ENCODE measurements at places on chromosomes 7 and 10.

DNA sequence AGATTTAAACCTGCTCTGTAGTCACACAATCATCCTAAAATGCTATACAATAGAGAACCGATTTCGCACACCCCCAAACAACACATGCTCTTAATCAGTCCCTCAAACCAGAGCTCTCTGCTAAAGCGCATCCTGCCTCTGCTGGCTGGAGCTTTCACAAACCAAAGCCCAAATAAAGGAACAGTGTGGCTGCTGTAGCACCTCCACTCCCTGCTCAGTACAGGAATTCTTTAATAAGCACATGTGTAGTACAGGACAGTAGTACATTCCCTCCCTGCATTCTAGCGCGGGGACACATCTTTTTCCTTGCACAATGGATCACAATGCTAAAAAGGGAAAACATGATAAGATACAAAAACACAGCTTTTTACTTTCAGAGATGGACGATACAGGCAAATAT is 684.6 kb downstream of the MAGI2 start:
- no peak for DNase-seq

GRCh38 chr10:42867571-42867970 is 85.0 kb downstream of the BMS1 start:
- DNase-seq: no peak

DNA sequence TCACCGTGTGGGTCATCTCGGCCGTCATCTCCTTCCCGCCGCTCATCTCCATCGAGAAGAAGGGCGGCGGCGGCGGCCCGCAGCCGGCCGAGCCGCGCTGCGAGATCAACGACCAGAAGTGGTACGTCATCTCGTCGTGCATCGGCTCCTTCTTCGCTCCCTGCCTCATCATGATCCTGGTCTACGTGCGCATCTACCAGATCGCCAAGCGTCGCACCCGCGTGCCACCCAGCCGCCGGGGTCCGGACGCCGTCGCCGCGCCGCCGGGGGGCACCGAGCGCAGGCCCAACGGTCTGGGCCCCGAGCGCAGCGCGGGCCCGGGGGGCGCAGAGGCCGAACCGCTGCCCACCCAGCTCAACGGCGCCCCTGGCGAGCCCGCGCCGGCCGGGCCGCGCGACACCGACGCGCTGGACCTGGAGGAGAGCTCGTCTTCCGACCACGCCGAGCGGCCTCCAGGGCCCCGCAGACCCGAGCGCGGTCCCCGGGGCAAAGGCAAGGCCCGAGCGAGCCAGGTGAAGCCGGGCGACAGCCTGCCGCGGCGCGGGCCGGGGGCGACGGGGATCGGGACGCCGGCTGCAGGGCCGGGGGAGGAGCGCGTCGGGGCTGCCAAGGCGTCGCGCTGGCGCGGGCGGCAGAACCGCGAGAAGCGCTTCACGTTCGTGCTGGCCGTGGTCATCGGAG is 1.8 kb downstream of the ADRA2A start:
- DNase-seq: no peak

GRCh38 chr7:47428768-47429472 is 153.0 kb downstream of the TNS3 start:
- DNase-seq: no peak

DNA sequence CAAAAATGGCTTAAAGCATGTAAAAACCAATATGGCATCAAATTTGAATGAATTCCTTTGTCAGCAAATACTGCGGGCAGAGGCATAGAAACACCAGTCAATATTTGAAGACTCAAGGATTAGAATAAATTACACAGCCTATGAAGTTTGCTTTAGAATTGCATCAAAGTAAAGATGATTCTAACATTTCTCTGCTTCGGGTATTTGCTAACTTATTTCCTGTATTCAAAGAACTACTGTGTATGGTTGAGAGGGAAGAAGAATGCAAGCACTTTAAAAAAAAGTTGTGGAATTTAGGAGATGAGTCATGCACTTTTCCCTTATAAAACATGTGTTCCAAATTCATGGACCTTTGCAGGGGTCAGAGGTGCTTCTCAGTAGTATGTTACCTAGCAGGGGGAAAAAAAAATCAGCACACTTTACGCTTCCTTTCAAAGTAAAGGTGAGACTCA is 90.1 kb downstream of the PIP4K2A start:
- DNase-seq: peak; percentile 69

DNA sequence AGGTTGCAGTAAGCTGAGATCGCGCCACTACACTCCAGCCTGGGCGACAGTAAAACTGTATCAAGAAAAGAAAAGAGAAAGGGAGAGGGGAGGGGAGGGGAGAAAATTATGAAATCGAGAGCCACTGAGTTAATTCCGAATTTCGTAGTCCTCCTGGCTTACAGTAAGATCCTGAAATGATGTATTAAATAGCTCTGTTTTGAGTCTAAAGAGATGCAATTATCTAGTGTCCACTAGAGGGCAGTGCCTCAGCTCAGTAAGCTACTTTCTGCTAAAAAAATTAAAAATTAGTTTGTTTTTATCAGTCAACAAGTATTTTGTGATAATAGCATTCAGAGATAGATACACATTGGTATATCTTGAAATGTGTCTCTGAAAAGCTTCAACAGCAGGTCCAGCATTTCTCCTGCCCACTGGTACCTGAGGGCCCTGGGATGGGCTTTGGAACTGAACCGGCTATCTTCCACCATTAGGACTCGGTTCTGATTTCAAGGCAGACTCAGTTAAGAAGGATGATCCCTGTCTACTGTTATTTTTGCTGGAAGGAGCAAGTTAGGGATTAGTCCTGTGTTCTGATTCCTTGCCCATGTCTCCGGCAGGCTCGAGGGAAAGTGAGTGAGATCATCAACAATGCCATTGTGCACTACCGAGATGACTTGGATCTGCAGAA is 19.5 kb downstream of the TSPAN33 start:
- DNase-seq: peak; percentile 50

DNA sequence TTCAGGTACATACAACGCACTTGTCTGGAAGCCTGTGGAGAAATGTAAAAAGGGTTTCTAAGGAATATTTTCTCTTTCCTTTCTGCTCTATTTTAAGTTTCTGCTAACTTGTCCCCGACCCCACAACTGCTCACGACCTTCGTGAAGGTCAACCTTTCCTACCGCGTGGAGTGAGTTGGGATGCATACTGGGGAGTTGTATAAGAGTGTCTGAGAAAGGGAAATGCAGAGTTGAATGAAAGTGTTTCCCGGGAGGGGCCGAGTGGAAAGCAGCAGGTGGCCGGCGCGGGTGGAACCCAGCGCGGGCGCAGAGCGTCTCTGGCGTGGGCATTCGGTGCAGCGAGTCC is 17.9 kb upstream of the ACBD5 start:
- no peak for DNase-seq
